Fibroblast of villous mesenchyme (primary cell): ENCODE measurements at places on chromosomes 16 and 17. TPM values are rescaled to one million over a fixed set of nuclear protein-coding genes. Genes with fewer than 3 reads are reported as not detected.

Gene NPIPB2
- total RNA-seq: 2.2 and 2.3 TPM in 2 replicates

Gene HOXB8
- not detected in 2 replicates for total RNA-seq

Gene NEK8
- 2.2 and 7.4 TPM in 2 replicates for total RNA-seq

Gene KIF22
- 32.5 and 45.3 TPM in 2 replicates for total RNA-seq

Gene CDRT15L2
- total RNA-seq: not detected in 2 replicates

Gene RUNDC3A
- under 0.01 TPM in 1 of 2 replicates, not detected in the other for total RNA-seq

Gene CACNG4
- not detected in 2 replicates for total RNA-seq

Gene KRT17
- 6.1 and 14.7 TPM in 2 replicates for total RNA-seq

- DNase-seq: no peak
Measured at GRCh38 chr16:78478267-78478861, 378.9 kb downstream of the WWOX start.

GRCh38 chr17:50055426-50056216, at the start of gene ITGA3:
TSS of gene ITGA3 (plus strand) at chr17:50056110. CDS start at chr17:50056440, 330 bp downstream.
- peak; percentile 90 for DNase-seq

DNA sequence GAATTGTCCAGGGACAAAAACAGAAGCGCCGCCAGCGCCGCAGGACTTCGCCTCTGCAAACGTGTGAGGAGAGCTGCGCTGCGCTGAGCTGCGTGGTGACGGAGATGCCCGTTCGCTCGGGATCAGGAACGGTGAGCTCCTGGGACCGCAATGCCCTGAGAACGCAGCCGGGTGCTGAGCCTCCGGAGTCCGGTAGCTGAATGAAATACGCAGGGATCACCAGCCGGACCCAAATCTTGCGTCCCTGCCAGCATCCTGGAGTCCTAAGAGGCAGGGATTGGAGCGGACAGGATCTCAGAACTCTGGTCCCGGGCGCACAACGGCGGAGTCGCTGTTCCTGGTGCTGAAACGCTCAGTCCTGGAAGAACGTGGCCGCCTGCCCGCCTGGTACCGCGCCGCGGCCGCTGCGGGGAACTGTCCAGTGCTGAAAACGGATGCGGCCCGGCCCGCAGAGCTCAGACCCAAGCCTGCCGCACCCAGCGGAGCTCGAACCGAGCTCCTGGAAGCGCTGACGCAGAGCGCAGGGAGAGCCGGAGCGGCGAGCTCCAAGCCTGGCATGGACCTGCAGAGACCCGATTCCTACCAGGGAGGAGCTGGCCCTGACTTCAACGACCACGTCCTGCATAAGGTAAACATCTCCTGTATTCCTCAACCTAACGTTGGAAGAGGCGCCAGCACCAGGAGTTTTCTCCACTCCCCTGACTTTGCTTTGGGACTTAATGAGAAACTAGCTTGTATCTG, 41.5 kb downstream of the CD300LF start:
- peak; percentile 80 for DNase-seq

DNA sequence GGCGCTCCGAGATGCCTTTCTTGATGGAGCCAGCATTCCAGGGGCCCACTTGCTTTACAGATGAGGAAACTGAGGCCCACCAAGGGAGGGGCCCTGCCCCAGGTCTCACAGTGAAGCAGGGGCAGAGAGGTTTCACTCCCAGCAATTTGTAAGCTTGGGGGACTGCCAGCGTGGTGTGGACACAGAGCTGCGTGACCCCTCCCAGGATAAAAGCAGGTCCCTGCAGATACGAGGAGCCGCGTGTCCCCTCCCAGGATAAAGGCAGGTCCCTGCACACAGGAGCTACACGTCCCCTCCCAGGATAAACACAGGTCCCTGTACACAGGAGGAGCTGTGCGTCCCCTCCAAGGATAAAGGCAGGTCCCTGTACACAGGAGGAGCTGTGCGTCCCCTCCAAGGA, 11.7 kb downstream of the JPH3 start:
- no peak for DNase-seq

DNA sequence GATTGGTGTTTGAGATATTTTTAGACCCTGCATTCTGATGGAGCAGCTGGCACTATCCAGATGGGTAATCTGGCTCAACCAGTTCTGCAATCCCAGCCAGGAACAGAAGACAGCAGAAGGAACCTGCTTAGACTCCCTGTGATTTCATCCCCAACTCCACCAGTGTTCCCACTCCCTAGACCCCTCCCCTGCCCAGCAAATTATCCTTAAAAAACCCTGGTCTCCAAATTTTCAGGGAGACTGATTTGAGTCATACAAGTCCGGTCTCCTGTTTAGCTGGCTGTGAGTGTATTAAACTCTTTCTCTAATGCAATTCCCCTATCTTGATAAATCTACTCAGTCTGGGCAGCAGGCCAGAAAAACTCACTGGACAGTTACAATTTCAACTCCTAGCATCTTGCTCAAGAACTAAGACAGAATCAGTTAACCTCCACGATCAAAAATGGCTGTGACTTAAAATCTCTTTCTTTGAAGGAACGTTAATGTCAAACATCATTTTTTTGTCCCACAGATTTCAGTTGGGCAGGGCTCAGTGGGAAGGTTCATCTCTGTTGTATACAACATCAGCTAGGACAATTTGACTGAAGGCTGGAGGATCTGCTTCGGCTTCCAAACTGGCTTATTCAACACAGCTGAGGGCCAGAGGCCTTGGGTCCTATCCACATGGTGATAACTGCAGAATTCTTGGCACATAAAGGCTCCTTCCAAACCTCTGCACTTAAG, 4.9 kb upstream of the RBL2 start:
- peak; percentile 90 for DNase-seq

- no peak for DNase-seq
Measured at GRCh38 chr17:11130367-11130766, 110.6 kb upstream of the SHISA6 start.
